ENCODE measurements at places on chromosomes 6 and 20.

DNA sequence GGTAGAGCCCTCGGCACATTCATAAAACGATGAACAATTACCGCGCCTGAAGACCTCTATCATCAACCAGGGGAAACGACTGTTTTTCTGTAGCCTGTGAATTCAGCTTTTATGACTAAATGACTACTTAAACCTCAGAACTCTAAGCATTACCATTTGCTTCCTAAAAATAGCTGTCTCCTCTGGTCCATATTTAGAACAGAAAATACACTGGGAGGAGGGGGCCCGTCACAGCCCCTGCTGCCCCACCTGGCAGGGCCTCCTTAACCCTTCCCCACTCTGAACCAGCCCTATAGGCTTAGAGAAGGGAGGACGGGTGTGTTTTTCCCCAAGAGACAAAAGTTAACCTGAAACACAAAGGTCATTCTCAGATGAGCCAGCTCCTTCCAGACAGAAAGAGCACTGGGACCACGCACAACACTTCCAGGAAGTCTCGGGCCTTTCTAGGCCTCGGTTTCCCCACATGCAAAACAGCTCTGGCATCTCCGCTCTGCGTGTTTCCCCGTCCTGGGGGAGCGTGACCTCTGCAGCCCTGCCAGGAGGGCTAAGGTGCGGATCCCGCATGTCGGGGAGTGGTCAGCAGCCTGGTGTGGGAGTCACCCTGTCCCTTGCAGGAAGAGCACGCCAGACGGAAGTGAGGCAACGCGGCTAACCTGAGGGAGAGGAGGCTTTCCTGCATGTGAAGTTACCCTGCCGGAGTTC, 193.9 kb downstream of the DLL1 start:
- no peak for DNase-seq

- DNase-seq = no peak
Measured at GRCh38 chr6:162940426-162940825, 212.7 kb downstream of the PACRG start.

DNA sequence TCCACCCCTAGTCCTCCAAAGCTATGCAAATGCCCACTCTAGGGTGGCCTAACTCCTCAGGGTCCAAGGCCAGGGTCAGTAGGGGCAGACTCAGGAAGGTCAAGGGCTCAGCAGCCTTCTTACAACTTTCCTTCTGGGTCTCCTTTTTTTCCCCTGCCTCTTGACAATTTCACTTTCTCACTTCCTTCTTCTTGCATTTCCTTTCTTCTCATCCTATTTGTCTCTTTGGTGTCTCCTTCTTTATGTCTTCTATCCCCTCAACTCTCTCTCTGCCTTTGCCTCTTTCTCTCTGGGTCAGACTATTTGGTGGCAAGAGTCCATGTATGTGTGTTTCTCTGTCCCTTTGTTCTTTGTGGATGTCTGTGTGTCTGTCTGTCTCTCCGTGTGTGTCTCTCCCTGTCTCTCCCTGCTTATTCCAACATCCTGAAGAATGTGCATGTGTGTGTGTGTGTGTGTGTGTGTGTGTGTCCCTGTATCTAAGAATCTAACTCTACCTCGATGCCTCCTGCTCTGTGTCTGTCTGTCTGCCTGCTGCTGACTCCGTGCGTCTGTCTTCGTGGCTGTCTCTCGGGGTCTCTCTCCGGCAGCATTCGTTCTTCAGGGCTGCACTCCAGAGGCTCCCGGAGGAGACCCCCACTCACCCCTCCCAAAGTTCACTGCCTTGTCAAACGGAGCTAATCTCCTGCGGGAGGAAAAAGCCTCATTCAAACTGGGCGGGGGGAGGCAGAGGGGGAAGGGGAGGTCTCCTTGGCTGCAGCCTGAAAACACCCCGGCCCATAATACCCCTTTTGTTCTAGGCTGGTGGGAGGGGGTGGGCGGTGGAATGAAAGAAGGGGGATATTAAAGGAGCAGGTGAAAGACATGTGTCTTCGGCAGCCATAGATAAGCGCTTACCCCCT, 51.7 kb upstream of the FOXP4 start:
- no peak for DNase-seq

DNA sequence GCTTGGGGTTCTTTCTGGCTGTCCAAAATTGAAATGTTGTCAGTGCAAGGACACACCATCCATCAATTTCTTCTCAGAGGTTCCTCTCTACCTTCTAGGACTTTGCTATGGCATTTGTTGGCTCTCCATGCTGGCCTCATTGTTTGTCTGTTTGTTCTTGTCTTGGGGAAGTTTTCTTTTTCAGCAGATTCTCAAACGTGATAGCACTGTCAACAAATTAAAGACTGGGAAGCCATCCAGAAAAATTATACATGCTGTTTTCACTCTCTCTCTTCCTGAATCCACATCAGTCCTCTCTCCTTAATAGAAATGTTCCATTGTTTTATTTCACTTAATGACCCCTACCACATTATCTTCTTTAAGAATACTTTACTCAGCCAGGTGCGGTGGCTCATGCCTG, 130.4 kb downstream of the PCSK2 start:
- DNase-seq = no peak

DNA sequence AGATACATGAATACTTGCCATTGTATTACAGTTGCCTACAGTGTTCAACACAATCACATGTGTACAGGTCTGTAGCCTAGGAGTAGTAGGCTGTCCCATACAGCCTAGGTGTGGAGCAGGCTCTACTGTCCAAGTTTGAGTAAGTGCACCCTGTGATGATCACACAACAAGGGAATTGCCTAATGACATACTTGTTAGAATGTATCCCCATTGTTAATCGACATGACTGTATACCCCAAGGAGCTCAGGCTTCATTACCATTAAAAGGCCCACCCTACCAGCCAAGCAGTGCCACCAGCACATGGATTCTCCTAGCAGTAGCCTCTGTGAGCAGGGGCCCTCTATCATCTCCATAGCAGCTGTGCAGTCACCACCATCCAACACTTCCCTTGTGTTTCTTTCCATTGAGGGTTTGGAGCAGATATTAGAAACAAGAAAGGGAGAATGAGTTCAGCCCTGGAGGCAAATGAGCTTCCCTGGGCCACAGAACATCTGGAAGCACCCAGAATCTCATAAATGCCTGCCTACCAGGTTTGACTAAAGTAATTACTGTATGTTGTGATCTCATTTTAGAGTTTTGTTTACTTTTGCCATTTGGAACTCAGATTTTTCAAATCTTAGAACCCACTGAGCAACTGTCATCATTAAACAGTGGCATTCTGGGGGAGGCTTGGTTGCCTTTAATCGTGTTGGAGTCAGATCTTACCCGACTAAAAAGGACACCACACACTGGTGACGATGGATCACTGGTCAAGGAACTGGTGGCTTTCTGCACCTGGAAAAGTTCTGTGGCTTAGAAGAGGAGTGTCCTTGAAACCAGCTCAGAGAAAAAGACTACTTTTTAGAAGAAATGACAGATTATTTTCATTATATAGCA, 104.9 kb downstream of the TULP4 start:
- no peak for DNase-seq

DNA sequence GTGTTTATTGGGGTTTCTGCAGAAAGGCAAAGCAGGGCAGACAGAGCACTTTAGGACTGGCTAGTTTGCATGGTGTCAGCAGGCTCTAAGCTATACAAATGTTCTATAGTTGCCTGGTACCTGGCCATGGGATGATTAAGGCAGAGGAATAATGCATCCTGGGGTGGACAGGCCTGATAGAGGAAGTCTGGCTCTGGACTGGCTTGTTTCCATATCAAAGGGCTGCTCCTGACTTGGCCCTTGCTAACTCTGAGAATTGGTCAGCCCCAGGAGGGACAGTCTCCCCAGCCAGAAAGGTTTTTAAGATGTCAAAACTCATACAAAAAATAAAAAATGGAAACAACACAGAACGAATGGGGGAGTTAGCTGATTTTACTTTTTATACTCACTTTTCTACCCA, 136.9 kb downstream of the TBC1D7 start:
- no peak for DNase-seq

- no peak for DNase-seq
Measured at GRCh38 chr6:16141514-16141913, 12.6 kb downstream of the MYLIP start.

GRCh38 chr6:2480267-2480966, 235.0 kb upstream of the GMDS start:
- DNase-seq = no peak

- no peak for DNase-seq
Measured at GRCh38 chr6:28212510-28213212, 12.4 kb upstream of the ZSCAN9 start.

DNA sequence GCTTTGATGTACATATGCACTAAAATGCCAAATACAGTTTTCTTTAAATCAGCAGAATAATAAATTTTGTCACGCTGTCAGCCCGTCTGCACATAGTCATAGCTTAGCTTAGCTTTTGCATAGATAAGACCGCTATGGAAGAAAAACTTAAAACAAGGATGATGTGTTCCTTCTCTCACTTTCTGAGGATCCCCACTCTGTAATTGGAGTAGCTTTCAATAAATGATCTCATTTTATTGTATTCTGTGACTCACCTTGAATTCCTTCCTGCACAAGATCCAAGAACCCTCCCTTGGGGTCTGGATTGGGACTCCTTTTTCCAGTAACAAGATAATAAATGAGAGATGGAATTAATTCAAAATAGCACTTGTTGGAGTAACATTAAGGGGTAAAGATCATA, 186.2 kb downstream of the CDH26 start:
- DNase-seq = no peak

DNA sequence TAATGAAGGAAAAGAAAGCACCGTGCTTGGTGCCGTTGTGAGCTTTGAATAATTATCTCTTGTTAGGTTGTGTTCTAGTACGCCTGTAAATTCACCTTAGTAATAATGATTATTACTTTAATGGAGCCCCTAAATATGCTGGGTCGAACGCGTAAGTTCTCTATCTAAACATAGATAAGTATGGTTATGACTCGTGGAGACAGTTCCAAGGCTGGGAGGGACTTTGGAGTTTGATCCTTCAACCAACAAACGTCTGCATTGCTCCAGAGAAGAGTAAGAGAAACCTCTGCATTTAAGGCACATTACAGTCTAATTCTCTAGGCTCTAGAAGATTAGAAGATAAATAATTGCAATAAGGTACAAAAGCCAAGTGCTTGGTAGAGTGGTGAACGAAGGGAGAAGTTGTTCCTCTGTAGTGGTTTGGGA, 514 bp downstream of the ACOT13 start:
- no peak for DNase-seq

GRCh38 chr6:41878246-41878645, 16.9 kb downstream of the USP49 start:
- DNase-seq = no peak

DNA sequence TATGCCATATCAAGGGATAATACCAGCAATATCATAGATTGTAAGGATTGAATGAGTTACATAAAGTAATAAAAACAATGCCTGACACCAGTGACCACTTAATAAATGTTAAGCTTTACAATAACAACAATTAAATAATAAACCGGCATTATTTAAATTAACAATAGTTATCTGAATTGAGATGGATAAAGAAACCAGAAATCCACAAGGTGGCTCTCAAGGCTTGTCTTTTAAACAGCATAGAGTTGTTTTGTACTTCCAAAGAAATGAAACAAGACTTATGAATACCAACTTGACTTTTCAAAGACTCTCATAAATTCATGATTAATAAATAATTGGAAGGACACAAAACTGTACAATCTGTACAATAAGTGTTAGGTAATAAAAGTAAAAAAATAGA, 203.1 kb downstream of the ASCC3 start:
- no peak for DNase-seq
